WTC11 (cell line): ENCODE measurements at places on chromosomes 11 and 22. TPM values are rescaled to one million over a fixed set of nuclear protein-coding genes. Genes with fewer than 3 reads are reported as not detected.

DNA sequence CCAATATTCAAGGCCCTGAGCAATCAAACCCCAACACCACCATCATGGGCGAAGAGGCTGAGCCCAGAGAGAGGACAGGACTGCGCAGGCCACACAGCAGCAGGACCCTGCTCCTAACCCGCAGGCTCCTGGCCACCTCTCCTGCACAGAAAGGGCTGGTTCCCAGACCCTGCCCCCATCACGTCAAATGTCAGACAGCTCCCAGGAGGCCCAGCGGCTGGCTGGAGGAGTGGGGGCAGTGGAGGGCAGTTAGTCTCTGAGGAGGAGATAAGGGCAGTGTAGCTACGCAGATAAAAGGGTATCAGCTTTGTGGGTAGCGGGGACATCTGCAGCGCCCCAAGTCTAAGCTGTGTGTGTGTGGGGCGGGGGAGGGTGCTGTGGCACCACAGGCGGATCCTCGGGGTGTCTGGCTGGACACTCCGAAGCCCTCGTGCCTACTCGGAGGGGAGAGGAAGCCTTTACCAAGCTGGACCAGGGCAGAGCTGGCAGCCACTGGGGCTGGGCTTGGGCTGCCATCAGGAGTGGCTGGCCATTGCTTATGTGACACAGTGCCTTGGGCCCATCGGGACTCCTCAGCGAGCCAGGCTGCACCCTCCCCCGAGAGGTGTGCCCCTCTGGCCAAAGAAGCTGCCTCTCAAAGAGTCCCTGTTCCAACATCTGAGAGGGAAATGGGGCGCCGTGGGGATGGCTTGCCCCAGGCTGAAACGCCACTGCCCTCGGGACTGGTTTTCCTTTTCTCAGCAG lies 21.5 kb downstream of the FADS3 start:
- H3K4me1 ChIP-seq, result peaks cover 19% of the 10 kb centered on the region
- H3K27ac ChIP-seq, result no peak overlapping the region
- no peak overlapping the region for H3K4me3 ChIP-seq
- no peak for DNase-seq
- H3K36me3 ChIP-seq, result peaks cover 12% of the 10 kb centered on the region
- H3K27me3 ChIP-seq, result peaks cover 9% of the 10 kb centered on the region

- H3K4me1 ChIP-seq, result peaks cover 73% of the 10 kb centered on the region
- peaks cover 8% of the 10 kb centered on the region for H3K36me3 ChIP-seq
- H3K27me3 ChIP-seq, result no peaks in the 10 kb centered on the region; the same call in 1 of the 2 replicates
- no peak overlapping the region for H3K4me3 ChIP-seq
- DNase-seq, result no peak
- H3K27ac ChIP-seq, result no peak overlapping the region
These were observed 71.2 kb downstream of the PIWIL4 start for GRCh38 chr11:94638301-94638901.

- peaks cover 2% of the 10 kb centered on the region; the same call in 1 of the 2 replicates for H3K27me3 ChIP-seq
- DNase-seq, result peak; percentile 60
- peak overlapping the region; percentile 50; the same call in 1 of the 2 replicates for H3K27ac ChIP-seq
- no peak overlapping the region for H3K4me3 ChIP-seq
- H3K4me1 ChIP-seq, result peaks cover 28% of the 10 kb centered on the region
These were observed 110.4 kb downstream of the RRAS2 start for GRCh38 chr11:14248580-14248981.

DNA sequence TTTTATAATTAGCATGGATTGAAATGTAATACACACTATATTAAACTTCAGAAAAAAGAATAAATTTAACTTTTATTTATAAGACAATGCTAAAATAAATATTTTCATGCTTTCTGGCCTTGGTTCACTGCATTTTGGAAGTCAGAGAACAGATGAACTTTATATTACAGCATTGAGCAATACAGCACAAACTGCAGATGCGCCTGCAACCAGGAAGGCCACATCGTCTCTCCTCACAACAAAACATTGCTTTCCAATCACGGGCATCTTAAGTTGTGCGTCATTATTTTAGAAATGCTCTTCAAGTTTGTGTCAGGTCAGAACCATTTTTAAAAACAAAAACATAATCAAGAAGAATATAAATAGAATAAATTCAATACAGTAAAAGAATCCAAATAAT lies 89.3 kb upstream of the CEP126 start:
- H3K27ac ChIP-seq, result no peak overlapping the region
- H3K27me3 ChIP-seq, result no peaks in the 10 kb centered on the region
- no peaks in the 10 kb centered on the region for H3K4me1 ChIP-seq
- no peaks in the 10 kb centered on the region for H3K36me3 ChIP-seq

GRCh38 chr11:97964332-97965004 lies 1056.3 kb upstream of the CNTN5 start:
- no peak overlapping the region for H3K4me3 ChIP-seq
- H3K36me3 ChIP-seq, result no peaks in the 10 kb centered on the region
- H3K27me3 ChIP-seq, result no peaks in the 10 kb centered on the region

MSANTD4 gene
- total RNA-seq, result 22.0 to 25.5 TPM (median 25.1 TPM) in 3 replicates

DNA sequence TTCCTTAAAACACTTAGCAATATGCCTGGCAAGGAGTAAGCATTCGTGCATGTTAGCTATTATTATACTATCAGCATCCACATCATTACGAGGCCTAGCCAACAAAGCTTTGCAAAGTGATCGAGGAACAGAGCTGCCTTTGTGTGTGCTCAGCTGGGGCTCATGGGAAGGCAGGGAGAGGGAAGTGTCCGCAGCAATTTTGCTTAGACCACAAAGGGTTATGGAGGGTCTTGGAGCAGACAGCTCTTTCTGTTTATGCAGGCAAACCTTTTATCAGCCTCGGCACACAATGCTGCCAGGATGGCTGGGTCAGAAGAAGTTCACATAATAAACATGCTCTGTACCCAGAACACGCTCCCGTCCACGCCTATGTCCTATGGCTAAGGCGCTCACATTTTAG lies 10.9 kb upstream of the DKK3 start:
- peaks cover 18% of the 10 kb centered on the region for H3K36me3 ChIP-seq
- no peak for DNase-seq
- no peaks in the 10 kb centered on the region for H3K4me1 ChIP-seq
- no peak overlapping the region for H3K27ac ChIP-seq
- no peaks in the 10 kb centered on the region for H3K27me3 ChIP-seq

KRTAP5-8 gene
- total RNA-seq, result not detected in 3 replicates

GRCh38 chr11:71391352-71391751 lies 56.8 kb downstream of the DHCR7 start:
- no peaks in the 10 kb centered on the region for H3K4me1 ChIP-seq
- no peak overlapping the region for H3K27ac ChIP-seq
- peaks cover 45% of the 10 kb centered on the region for H3K27me3 ChIP-seq
- no peak for DNase-seq

MRGPRX4 gene
- not detected in 3 replicates for total RNA-seq

ZPR1 gene
- total RNA-seq, result 55.2 to 59.6 TPM (median 56.6 TPM) in 3 replicates

DNA sequence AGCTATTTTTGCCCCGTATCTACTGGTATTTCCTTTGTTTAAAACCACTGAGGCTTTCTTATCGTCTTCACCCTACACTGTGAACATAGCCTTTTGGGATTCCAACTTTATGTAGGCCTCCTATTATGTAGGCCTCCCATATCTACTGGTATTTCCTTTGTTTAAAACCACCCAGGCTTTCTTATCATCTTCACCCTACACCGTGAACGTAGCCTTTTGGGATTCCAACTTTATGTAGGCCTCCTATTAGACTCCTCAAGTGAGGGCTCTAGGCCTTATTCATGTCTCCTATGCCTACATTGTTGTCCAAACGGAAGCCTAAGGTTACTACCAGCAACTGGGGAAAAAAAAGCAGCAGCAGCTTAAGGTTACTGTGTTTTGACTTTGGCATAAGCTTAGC lies 23.7 kb downstream of the CEP295 start:
- H3K27me3 ChIP-seq, result no peaks in the 10 kb centered on the region
- no peak overlapping the region for H3K4me3 ChIP-seq
- no peak for DNase-seq

GRCh38 chr11:44632466-44633123 lies 67.1 kb downstream of the CD82 start:
- no peaks in the 10 kb centered on the region; the same call in 1 of the 2 replicates for H3K27me3 ChIP-seq
- peak; percentile 63 for DNase-seq
- peaks cover 29% of the 10 kb centered on the region for H3K4me1 ChIP-seq
- no peak overlapping the region for H3K4me3 ChIP-seq
- no peak overlapping the region for H3K27ac ChIP-seq
- no peaks in the 10 kb centered on the region for H3K36me3 ChIP-seq

DNA sequence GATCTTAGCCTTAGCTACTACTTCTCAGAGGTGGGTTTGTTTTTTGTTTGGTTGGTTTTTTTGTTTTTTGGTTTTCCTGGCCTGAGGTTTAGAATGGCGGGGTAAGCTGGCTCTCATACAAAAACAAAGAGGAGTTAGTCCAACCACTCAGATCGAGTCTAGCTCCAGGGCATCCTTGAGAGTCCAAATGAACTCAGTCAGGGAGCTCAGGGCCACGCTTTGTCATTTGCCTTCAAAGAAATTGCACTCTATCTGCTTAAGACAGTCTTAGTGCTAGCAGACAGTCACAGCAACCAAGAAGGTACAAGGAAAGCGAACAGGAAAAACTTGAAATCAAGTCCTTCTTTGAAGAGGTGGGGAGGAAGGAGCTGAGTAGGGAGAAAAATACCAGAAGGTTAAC lies 11.1 kb downstream of the C11orf42 start:
- no peaks in the 10 kb centered on the region for H3K27me3 ChIP-seq
- no peak overlapping the region for H3K27ac ChIP-seq
- DNase-seq, result no peak
- no peak overlapping the region for H3K4me3 ChIP-seq
- H3K4me1 ChIP-seq, result no peaks in the 10 kb centered on the region

DNA sequence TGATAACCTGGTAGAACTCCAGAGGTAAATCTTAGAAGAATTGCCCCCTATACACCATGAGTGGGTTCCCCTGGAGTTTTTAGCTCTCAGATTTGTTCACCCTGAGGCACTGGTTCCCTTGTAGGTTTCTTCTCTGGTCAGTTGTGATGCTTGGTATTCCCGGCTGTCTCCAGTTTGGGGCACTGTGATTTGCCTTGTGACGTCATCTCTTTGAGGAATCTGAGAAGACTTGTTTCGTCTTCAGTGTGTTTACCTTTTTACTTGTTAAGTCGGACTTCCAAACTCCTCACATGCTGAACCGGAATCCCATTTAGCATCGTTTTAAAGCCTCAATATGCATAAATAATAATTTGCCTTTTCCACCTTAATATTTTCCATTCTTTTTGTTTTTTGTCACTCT lies 54.4 kb downstream of the CECR2 start:
- 0 out of 2 replicates have a peak overlapping the region, but pooled peaks have one; percentile 15 for H3K27ac ChIP-seq
- peaks cover 7% of the 10 kb centered on the region for H3K36me3 ChIP-seq
- no peak overlapping the region for H3K4me3 ChIP-seq
- H3K27me3 ChIP-seq, result no peaks in the 10 kb centered on the region

DNA sequence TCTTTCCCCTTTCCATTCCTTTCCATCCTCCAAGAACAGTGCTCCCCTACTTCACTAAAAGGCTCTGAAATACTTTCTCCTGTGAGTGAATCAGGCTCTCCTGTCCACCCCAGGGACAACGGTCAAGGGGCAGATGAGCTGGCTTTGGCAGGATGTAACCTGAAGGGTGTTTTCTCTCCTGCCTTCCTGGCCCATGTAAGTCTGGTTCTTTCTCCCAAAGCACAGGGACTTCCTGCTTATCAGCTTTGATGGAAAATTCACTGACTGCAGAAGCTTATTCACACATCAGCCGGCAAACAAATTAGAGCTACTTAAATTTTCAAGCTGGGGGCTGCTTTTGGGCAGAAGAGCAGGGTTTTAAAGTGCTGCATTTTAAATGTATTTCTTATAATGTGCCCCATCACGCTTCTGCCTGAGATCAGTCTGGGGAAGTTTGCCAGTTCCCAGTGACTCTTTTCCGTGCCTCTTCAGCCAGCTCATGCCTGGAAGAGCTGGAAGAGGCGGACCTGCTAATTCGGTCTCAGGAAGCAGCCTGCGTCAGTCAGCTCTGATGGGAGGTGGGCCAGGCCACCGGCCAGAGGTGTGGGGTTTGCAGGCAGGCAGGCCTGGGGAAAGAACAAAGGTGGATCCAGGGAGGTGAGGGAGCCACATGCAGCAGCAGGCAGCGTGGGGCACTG lies 140.4 kb upstream of the TBCEL start:
- H3K27me3 ChIP-seq, result no peaks in the 10 kb centered on the region
- no peak for DNase-seq
- peaks cover 12% of the 10 kb centered on the region; the same call in 1 of the 2 replicates for H3K4me1 ChIP-seq
- peak overlapping the region; percentile 50; the same call in 1 of the 2 replicates for H3K27ac ChIP-seq
- no peaks in the 10 kb centered on the region for H3K36me3 ChIP-seq

DNA sequence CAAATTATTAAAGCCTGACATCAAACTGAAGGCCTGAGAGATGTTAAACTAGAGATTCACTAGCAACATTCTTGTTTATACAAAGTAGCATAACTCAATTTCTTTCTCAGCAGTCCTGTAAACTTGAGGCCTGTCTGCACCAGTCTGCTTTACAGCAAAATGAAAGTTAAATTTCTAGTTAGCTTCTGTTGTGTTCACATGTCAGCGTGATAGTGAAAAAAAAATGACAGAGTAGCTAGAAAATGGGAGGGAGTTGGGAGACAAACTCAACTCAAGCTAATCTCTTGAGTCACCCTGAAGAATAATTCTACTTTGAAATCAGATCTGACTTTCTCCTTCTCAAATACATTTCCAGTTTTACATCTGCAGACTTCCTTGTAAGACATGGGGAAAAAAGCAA lies 6.5 kb downstream of the RBFOX2 start:
- H3K36me3 ChIP-seq, result peaks cover 16% of the 10 kb centered on the region
- peak overlapping the region; percentile 74 for H3K27ac ChIP-seq
- H3K4me1 ChIP-seq, result peaks cover 51% of the 10 kb centered on the region
- DNase-seq, result no peak
- H3K4me3 ChIP-seq, result no peak overlapping the region

DNA sequence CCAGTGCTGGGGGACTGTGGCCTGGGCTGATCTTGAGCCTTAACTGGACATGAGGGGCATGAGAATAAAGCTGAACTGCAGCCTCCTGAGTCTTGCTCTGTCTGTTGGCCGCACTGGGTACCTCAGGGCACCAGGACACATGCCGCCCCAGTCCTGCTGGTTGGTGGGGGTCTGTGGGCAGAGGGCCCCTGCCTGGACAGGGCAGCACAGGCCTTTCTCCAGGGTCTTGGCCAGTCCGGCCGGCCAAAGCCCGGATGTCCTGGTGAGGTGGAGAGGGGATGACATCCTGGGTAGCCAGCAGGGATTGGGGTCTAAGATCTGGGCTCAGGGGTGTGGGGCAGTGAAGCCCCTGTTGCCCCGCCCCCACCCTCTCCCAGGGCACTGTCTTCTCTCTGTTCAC lies 1.5 kb upstream of the RPS6KA4 start:
- H3K27me3 ChIP-seq, result no peaks in the 10 kb centered on the region
- H3K4me1 ChIP-seq, result peaks cover 26% of the 10 kb centered on the region
- DNase-seq, result no peak
- peaks cover 7% of the 10 kb centered on the region for H3K36me3 ChIP-seq
- no peak overlapping the region for H3K27ac ChIP-seq

- H3K4me1 ChIP-seq, result 0 out of 2 replicates have a peak, but pooled peaks cover 4% of the 10 kb centered on the region
- H3K4me3 ChIP-seq, result no peak overlapping the region
These were observed 7.8 kb downstream of the APOL5 start for GRCh38 chr22:35725521-35725920.

WT1 gene
- total RNA-seq, result 0.09 to 0.16 TPM in 2 of 3 replicates, not detected in the other

GRCh38 chr11:115222863-115223530 lies 281.2 kb downstream of the CADM1 start:
- no peak for DNase-seq
- H3K27me3 ChIP-seq, result no peaks in the 10 kb centered on the region
- H3K4me1 ChIP-seq, result peaks cover 55% of the 10 kb centered on the region
- H3K36me3 ChIP-seq, result no peaks in the 10 kb centered on the region
- 0 out of 2 replicates have a peak overlapping the region, but pooled peaks have one; percentile 34 for H3K27ac ChIP-seq
